ENCODE measurements at places on chromosomes 2 and 18.

- no peak for DNase-seq
These were observed 850.3 kb downstream of the DSC3 start for GRCh38 chr18:30192216-30192615.

DNA sequence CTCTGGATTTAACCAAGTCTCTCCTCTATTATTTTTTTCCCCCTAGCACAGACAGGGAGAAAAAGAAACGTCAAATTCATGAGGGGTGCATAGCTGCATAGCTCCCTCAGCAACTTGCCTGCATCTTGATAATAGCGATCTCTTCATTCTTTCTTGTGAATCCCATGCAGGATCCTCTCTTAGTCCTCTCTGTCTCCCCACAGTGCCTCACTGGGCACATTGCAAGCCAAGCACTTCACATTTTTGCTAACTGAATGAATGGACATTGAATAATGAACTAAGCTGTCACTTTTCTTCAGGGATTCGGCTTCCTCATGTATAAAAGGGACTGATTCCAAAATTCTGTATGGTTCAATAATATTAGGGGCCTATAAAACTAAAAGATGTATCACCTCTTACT, 2.9 kb upstream of the EPB41L3 start:
- DNase-seq, result peak; percentile 29

GRCh38 chr18:31979714-31980113, 36.8 kb upstream of the TRAPPC8 start:
- no peak for DNase-seq

DNA sequence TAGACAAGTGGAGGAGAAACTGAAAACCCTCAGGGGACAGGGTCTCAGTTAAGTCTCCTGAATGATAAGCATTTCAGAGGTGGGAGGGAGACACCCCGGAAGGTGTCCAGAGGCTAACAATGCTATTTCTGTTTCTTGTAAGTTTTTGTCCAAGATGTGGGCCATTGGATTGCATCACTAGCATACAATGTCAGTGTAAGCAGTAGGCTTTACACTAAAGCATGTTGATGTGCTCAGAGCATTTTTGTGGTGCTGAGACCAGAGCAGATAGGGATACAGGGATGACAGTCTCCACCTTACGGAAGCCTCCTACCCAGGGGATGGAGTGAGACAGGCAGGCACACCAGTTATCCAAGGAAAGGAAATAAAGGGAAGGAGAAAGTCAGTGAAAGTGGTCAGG, 2.2 kb upstream of the IL1R1 start:
- no peak for DNase-seq

DNA sequence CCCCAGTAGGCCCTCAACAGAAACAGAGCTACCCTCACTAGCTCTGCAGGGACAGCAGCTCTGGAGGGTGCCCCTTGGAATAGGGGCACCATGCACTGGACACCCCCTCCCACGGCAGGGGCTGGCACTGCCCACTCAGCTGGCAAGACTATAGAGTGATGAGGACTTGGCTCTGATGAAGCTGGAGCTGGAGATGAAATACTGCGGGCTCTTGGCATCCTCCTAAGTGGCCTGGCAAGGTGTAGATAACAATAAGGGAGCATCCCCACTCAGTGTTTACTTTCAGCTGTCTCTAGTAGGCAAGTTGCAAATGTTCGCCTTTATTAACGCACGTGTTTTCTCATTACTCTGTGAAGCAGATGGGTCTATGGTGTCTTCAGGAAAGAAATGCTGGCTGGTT, 92.7 kb downstream of the PDCL3 start:
- DNase-seq, result no peak

DNA sequence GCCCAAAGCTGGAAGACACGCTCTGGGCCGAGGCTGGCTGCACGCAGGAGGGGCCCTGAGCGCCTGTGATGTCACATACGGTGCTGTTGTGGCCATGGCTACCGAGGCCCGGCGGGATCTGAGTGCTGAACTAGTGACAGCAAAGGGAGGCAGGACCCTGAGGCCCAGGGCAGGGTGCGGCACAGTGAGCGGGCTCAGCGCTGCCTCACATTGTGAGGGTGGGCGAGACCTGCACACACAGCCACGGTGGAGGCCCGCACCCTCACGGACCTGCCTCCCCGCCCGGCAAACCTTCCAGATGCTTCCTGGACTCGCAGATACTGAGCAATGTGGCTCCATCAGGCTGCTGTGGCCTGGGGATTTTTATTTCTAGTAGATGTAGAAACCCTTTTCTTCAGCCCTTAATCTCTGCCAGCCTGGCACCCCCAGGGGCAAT, 133.8 kb upstream of the CTDP1 start:
- DNase-seq, result no peak

Measured in HTR-8/SVneo (cell line).